GM12878 (cell line): ENCODE measurements at places on chromosomes 12 and 14.

GRCh38 chr14:97543221-97543620, 746.0 kb downstream of the VRK1 start:
- DNase-seq, result no peak

DNA sequence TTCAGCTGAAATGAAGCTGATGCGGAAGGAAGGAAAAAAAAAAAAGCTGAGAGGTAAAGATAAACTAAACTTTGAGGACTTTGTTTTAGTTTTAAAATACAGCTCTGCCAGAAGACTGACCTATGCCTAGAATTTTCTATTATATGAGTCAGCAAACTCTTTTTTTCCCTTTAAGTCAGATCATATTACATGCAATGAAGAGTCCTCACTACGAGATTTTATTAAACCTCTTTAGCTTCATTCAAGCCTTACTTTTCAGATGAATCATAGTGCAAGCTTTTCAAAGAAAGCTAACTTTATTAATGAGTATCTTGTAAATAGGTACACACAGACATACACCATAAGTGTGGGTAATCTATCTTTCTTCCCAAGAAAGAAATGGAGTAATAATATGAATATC, 57.8 kb upstream of the FSCB start:
- no peak for DNase-seq

DNA sequence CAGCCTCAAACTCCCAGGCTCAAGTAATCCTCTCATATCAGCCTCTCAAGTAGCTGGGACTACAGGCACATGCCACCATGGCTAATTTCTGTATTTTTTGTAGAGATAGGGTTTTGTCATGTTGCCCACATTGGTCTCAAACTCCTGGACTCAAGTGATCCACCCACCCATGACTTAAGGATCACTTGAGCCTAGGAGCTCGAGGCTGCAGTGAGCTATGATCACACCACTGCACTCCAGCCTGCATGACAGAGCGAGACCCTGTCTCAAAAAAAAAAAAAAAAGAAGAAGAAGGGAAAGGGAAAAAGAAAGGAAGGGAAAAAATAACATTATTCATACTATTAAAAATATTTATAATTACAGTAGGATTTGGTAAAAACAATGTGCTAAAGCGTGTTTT, 19.2 kb downstream of the EPS8 start:
- no peak for DNase-seq

DNA sequence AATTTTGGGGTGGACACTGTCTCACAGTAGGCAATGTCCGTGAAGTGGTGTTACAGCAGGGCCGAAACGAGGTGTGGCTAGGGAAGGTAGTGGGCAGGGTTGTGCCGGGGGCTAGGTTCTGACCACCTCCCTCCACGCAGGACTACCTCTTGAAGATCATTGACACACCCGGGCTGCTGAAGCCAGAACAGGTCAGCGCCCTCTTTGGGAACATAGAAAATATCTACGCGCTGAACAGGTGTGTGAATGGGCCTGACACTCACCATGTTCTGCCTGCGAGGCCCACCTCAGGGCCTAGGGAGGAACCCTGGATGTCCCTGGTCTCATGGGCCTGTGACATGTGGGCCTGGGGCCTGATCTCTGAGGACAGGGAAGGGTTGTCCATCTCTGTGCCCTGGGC, 24.6 kb downstream of the PLEKHG3 start:
- DNase-seq, result no peak

DNA sequence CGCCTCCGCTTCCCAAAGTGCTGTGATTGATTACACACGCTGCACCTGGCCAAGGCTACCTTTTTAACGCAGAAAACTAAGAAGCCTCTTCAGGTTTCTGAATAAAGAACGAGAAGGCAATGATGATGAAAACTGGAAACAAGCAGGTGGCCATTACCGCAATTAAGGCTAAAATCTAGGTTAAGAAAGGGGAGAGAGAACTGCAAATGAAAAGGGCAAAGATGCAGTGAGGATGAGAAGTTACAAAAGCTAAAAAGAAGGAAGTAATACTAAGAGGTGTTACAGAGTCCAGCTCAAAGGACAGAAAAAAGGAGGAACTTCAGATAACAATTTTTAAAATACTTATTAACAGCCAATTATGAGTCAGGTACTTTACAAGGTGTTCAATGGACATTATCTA, 79.7 kb downstream of the DUSP16 start:
- no peak for DNase-seq

DNA sequence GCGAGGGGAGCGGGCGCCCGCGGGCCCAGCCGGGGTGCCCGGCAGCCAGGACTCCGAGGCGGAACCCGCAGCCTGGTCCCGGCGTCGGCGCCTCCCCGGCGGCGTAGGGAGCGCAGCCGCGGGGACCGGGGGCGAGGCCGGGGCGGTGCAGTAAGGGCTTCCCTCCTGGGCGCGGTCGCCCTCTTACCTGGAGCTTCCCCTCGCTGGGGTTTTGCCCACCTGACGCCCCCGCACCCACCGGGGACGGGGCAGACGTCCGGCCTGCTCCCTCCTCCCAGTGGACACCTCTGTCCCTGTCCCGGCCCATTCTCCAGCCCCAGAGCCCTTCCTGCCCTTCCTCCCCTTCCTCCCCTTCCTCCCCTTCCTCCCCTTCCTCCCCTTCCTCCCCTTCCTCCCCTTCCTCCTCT, 413 bp upstream of the TUBA1C start:
- DNase-seq, result no peak

GRCh38 chr12:8722286-8722800, 24.6 kb downstream of the RIMKLB start:
- DNase-seq, result no peak

- DNase-seq, result no peak
Observed at GRCh38 chr14:32421781-32422180, 92.7 kb downstream of the AKAP6 start.

- no peak for DNase-seq
Observed at GRCh38 chr12:2270846-2271245, 218.1 kb downstream of the CACNA1C start.

- DNase-seq, result no peak
Observed at GRCh38 chr14:22819151-22819988, 4.1 kb upstream of the SLC7A7 start.

GRCh38 chr12:128259556-128260070, 7.4 kb upstream of the TMEM132C start:
- no peak for DNase-seq

- DNase-seq, result no peak
Observed at GRCh38 chr12:107645630-107646333, 39.8 kb upstream of the PWP1 start.

GRCh38 chr12:1203735-1204019, 212.7 kb downstream of the ERC1 start:
- DNase-seq, result no peak

- no peak for DNase-seq
Observed at GRCh38 chr12:18951218-18951617, 178.3 kb upstream of the PLEKHA5 start.

- DNase-seq, result no peak
Observed at GRCh38 chr12:64891629-64892028, 67.2 kb downstream of the TBC1D30 start.

- DNase-seq, result no peak
Observed at GRCh38 chr12:100574187-100575074, 947 bp downstream of the GAS2L3 start.

DNA sequence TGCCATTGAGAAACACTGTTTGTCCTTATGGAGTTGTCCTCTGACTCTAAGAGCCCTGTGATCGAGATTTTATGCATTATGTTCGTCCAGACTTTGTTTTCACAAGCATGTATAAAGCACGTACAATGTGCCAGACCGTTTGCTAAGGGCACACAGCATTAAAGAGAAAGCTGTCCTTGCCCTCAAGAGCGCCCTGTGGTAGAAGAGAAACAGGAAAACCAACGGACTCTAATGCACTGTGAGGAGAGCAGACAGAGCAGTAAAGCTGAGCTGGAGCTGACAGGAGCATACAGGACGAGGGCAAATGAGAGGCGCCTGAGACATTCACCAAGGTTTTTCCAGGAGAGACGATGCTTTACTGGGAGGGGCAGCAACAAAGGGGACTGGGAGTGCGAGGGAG, 66.2 kb upstream of the OVCH1 start:
- no peak for DNase-seq
